ENCODE measurements at places on chromosomes 13 and 19.
A peak's percentile ranks its signal among the peaks of the same experiment; 100 is the strongest.

DNA sequence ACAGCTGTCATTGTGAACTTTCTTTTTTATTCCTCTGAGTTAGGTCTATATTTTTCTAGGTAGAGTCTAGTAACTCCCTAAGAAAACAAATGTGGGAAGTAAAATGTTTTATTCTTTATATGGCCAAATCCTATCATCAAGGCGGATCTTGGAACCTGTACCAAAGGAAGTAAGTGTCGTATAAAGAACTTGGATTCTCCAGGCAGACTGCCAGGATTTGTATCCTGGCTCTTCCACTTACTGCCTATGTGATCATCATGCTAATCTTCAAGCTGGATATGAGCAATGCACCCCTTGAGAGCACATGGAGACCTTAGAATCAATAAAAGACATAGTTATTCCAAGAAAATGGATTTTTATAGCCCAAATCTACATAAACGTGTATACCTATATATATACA lies 286.5 kb downstream of the PCDH17 start:
- no peak for DNase-seq

GRCh38 chr13:36421447-36421846 lies 10.8 kb upstream of the CCNA1 start:
- no peak for DNase-seq

GRCh38 chr13:59409634-59410200 lies 754.0 kb downstream of the DIAPH3 start:
- no peak for DNase-seq

GRCh38 chr19:15123900-15124299 lies 16.7 kb downstream of the SYDE1 start:
- no peak for DNase-seq

DNA sequence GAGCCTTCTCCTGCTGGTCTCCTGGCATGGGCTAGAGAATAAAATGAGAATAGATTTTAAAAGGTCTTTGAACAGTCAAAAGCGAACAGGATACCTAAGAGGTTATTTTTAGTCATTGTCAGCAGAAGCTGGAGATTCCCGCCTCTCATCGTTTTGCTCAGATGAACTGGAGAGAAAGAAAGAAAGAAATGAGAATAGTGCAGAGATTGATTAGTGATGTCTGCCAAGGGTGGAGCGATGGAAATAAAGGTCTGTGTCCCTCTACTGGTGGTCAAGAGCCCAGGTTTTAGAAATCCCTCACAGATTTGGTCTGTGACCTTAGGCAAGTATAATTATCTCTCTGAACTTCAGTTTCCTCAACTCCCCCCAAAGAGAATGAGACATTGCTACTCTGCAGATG lies 5.3 kb downstream of the NCAN start:
- peak; percentile 5 for DNase-seq

Measured in kidney glomerular epithelial cell (primary cell).